ENCODE measurements at places on chromosomes 6 and 20. TPM values are rescaled to one million over a fixed set of nuclear protein-coding genes. Genes with fewer than 3 reads are reported as not detected.
A peak's percentile ranks its signal among the peaks of the same experiment; 100 is the strongest.

GRCh38 chr6:73451223-73452106, 632 bp downstream of the CGAS start:
- H3K27ac ChIP-seq = peak overlapping the region; percentile 58
- H3K4me3 ChIP-seq = peak overlapping the region; percentile 93
- H3K4me1 ChIP-seq = peaks cover 4% of the 10 kb centered on the region
- H3K36me3 ChIP-seq = no peaks in the 10 kb centered on the region
- H3K27me3 ChIP-seq = peaks cover 19% of the 10 kb centered on the region
- no peak for DNase-seq

- H3K36me3 ChIP-seq = no peaks in the 10 kb centered on the region
- no peak overlapping the region for H3K27ac ChIP-seq
- no peak for DNase-seq
- H3K4me1 ChIP-seq = no peaks in the 10 kb centered on the region
- no peak overlapping the region for H3K4me3 ChIP-seq
- H3K27me3 ChIP-seq = no peaks in the 10 kb centered on the region
Measured at GRCh38 chr6:27940766-27941165, 16.3 kb upstream of the OR2B6 start.

DNA sequence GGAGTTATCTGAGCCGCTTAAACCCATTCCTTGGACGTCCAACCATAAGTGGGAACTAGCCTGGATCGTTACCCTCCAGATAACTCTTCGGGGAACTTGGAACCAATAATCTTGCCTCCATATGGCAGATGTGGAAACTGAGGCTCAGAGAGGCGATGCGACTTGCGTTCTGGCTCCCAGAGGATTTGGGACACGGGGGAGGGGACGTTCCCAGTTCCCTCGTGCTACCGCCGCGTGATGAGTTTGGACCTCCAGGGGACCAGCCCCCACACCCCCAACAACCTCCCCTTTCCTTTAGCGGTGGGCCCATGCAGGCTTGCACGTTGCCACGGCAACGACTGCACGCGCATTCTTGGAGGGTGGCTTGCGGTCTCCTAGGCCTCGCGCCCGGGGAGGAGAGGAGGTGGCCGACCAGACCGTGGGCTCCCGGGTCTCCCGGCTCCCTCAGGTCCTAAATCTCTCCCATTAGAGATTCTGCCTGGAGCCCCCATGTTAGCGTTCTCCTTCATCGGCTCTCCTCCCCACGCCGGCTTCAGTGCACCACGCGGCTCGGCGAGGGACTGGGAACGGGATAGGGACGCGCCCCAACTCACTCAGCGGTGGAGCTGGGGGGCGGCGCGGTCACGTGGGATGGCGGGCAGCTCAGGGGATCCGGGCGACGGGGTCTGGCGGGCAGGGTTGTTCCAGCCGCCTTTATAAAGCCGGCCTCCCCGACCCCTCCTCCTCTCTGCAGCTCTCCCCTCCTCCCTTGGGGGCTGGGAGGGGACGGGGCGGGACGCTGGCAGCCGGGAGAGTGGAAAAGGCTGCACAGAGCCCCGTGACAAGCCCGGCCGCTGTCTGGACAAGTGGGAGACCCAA, at the start of gene PLTP:
PLTP (minus strand) TSS at position 670 of the 858 bp plus-strand sequence. CDS start 703 bp downstream, outside the sequence.
- H3K36me3 ChIP-seq = no peaks in the 10 kb centered on the region
- peak within 1 kb of the TSS; percentile 57 for H3K4me3 ChIP-seq
- peak within 1 kb of the TSS; percentile 82 for H3K27ac ChIP-seq
- H3K27me3 ChIP-seq = peaks cover 19% of the 10 kb centered on the region
- H3K4me1 ChIP-seq = peaks cover 6% of the 10 kb centered on the region

- no peak for DNase-seq
- H3K36me3 ChIP-seq = no peaks in the 10 kb centered on the region
- no peak overlapping the region for H3K4me3 ChIP-seq
- H3K27ac ChIP-seq = no peak overlapping the region
- H3K4me1 ChIP-seq = no peaks in the 10 kb centered on the region
- H3K27me3 ChIP-seq = no peaks in the 10 kb centered on the region
Measured at GRCh38 chr6:143607974-143608373, 69.8 kb upstream of the PHACTR2 start.

GRCh38 chr20:24948939-24949679, at the start of gene CST7:
TSS of gene CST7 (plus strand) at chr20:24949269. CDS start at chr20:24949506, 237 bp downstream.
- DNase-seq = peak; percentile 34
- H3K27ac ChIP-seq = peak within 1 kb of the TSS; percentile 14
- peak within 1 kb of the TSS; percentile 4 for H3K4me3 ChIP-seq
- no peaks in the 10 kb centered on the region for H3K4me1 ChIP-seq

DNA sequence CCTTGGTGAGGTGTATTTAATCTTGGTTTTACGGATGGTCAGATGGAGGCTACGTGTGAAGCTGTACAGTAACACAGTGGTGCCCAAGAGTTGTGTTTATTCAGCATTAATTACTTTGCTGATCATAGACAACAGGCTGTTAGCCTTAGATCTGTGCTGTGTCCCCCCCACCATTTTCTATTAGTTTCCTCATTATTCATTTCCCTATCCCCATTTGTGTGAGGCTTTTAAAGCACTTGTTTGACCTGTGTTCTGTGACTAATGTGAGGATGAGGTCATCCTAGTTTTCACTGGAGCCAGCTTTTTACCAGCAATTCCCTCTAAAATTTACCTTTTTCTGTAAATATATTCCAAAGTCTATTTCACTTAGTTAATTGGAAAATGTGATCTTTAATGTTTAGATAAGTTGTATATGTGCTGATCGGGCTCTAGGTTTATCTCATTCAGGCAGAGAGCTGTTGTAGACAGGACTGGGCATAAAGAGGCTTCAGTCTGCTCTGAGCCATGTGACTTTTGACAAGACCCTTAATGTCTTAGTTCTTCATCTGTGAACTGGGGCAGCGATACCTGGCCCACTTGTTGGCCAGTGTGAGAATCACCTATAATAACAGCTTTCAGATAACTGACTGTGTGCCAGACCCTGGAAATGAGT, 8.4 kb downstream of the MAPRE1 start:
- no peaks in the 10 kb centered on the region for H3K36me3 ChIP-seq
- DNase-seq = no peak
- H3K27me3 ChIP-seq = no peaks in the 10 kb centered on the region
- no peak overlapping the region for H3K27ac ChIP-seq
- H3K4me1 ChIP-seq = peaks cover 19% of the 10 kb centered on the region
- no peak overlapping the region for H3K4me3 ChIP-seq

MTHFD1L gene
- total RNA-seq = not detected

Data from gastrocnemius medialis (tissue), 4 donors.